Fibroblast of skin of abdomen (primary cell): ENCODE measurements at places on chromosomes 11 and 22.
A peak's percentile ranks its signal among the peaks of the same experiment; 100 is the strongest.

GRCh38 chr11:47158242-47158641 lies 18.4 kb downstream of the ARFGAP2 start:
- DNase-seq: no peak

GRCh38 chr22:30753701-30754100 lies 59.0 kb downstream of the OSBP2 start:
- DNase-seq: no peak

DNA sequence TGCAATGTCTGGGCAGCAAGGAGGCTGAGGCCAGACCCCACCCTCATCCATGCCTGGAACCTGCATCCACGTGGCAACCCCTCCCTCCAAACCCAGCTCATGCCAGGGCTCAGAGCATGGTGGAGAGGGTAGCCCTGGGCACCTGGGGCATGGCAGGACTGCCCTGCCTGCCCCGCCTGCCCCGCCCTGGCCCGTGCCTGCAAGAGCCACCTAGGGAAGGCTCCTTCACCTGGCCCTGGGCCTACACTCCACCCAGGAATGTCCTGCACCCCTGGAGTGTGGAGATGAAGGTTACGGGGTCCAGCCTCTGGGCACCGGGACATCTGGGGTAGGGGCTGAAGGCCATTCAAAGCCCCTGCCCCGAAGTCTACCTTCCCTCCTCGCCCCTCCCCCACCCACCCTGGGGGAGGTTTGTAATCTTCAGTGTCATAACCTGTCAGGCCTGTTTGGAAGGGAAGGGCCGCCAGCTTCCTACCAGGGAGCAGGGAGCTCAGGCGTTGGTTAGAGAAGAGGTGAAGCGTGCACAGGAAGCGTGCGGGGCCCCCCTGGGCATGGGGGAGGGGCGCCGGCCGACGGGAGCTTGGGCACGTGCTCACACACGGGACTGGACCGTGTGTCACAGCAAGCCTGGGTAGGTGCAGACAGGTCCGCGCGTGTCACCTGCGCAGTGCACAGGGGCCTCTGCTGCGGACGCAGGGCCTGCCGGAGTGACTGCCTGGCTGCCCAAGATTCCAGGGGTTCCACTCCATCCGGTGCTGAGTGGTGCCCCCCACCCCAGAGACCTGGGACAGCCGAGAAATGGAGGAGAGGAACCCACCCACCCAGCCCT lies 30.7 kb upstream of the TH start:
- no peak for DNase-seq

GRCh38 chr11:10625281-10625981 lies 57.0 kb upstream of the LYVE1 start:
- no peak for DNase-seq

DNA sequence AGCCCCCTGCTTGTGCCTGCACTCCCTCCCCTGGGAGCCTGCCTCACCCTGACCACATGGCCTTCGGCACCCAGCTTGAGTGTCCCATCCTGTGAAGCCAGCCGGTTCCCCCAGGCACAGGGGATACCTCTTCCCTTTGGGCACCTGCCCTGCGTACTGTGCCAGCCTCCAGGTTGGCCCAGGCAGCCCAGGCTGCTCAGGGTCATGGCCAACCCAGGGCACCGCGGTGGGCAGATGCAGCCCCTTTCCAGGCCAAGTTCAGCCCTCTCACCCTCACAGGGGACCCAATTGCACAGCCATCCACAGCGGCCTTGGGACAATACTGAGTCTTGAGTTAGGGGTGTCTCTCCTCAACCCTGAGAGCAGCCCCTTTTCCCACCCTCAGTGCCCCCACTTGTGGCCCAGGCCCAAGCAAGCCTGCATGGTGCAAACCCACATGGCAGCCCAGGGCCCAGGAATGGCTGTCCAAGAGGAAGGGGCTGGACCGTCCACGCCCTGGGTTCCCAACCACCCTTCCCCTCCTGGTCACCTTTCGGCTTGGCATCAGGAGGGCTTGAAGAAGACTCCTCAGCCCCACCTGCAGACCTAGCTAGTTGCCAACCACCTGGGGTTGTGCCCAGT lies 87.7 kb downstream of the CDKN1C start:
- no peak for DNase-seq

DNA sequence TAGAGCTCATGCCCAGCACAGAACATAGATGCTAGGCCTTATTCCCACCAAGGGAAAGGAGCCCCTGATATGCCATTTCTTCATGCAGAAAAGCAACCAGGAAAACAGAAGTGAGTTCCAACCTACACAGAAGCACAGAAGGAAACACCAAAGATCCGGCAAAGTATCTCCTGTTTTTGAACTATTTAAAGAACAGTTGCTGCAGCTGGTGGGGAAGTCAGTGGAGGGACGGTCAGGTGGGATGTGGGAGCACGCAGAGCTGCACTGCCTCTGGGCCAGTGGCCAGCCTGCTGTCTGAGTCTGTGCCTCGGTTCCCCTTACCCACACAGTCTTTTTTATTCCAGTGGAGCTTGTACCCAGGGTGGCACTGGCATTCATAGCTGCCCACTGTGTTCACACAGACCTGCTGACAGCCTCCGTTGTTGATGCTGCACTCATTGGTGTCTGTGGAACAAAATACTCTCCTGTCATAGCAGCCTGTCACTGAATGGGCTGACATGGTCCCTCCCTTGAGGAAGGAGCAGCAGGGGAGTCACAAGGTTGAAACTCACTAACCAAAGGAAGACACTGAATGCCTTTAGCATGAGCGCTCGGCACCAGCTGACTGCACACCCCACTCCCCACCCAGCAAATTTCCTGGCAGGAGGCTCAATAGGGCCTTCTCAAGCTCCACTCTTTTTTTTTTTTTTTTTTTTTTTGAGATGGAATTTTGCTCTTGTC lies 37.9 kb downstream of the SCUBE2 start:
- peak; percentile 73 for DNase-seq

GRCh38 chr11:121071846-121072450 lies 29.1 kb upstream of the TECTA start:
- no peak for DNase-seq

DNA sequence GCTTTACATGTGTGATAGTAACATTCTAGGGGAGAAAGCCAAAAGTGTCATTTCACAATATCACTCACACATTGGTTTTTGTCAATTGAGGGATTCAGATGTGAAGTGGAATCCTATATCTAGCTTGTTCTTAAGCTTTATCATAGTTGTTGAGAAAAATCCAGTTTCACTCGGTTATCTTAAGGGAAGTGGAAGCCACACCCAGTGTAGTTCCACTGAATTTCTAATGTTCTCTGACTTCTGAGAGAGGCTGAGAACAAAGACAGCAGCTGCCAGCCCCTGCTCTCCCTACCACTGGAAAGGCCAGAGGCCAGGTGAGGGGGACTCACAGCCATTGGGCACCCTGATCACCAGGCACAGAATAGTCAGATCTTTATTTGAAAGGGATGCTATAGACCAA lies 53.7 kb downstream of the THAP12 start:
- no peak for DNase-seq

- DNase-seq: no peak
Measured at GRCh38 chr11:25583596-25583995, 748.3 kb upstream of the ANO3 start.

DNA sequence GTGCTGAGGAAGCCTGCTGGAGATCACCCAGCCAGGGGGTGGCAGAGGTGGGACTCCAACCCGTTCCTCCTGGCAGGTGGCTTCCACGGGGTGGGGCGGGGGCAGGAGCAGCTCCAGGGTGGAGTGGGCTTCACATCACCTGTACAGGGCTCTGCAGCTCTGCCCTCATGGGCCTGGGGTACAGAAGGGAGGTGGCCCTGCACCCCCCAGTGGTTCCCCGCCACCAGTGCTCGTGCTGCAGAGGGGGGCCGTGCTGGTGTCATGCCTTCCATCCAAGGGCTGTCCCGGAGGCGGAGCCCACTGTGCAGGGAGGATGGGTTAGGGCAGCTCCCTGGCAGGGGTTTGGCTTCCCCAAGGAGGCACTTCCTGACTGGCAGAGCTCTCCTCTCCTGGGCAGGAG lies 76.4 kb upstream of the SHISAL1 start:
- DNase-seq: no peak

GRCh38 chr11:132114185-132114584 lies 743.8 kb downstream of the NTM start:
- no peak for DNase-seq

DNA sequence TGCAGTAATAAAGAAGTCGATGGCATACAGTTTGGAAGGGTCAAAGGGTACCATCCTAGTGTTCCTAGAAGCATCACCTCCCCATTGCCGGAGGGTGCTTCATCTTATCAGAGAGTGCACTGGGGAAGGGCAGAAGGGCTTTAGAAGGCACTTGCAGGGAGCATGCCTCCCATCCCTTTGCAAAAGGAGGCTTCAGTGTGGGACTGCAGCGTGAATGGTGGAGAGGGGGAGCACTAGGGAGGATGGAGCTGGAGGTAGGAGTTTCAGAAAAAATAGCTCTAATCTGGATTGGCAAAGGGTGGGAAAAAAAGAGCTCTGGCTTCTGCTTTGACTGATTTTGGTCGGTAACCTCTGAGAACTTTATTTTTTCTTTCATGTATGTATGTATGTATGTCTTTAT lies 5.0 kb downstream of the NTM start:
- no peak for DNase-seq

DNA sequence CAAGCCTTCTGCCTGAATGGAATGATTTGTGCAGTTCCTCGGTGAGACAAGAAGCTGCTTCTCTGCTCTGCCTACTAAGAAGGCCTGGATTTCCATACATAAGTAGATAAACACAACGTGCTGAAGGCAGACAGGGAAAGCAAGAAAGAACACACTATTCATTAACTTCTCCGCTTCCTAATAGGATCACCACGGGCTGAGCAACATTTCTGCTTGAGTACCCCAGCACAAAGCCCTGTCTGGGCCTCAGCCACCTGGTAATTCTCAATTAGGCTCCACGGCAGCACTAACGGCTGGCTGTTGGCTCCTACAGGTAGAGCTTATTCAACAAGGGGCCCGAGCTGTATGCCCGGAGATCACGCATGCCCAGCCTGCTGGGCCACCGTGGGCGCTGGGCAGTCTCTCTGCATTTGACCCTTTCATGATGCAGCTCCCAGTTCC lies 1156.6 kb downstream of the TBC1D22A start:
- DNase-seq: no peak

DNA sequence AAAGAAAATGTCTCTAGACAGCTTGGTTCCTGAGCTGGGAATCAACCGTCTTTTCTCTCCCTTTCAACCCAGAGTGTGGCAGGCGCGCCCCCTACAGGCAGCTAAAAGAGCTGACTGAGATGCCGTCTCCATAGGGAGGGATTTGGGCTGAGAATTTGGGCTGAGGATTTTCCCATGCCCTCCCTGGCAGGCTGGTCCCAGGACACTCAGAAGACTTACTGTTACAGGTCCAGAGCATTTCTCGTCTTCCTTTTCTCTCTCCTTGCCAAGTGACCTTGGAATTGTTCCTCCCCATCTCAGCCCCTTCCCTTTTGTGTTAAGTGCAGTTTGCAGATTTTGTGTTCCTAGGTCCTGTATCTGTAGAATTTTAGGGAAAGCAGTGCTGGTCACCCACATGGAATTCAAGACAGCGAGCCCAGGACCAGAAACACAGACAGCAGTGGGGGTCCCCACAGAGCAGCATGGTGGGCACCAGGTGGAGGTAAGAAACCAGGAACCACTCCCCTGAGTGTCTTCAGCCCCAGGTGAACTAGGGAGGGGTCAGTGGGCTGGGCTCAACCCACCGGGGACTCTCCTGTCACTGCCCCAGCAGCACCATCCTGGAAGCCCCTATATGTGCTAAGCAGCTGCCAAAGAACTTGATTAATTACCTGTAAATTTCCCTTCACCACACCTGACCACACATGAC lies 9.9 kb upstream of the IGLL5 start:
- DNase-seq: peak; percentile 30

DNA sequence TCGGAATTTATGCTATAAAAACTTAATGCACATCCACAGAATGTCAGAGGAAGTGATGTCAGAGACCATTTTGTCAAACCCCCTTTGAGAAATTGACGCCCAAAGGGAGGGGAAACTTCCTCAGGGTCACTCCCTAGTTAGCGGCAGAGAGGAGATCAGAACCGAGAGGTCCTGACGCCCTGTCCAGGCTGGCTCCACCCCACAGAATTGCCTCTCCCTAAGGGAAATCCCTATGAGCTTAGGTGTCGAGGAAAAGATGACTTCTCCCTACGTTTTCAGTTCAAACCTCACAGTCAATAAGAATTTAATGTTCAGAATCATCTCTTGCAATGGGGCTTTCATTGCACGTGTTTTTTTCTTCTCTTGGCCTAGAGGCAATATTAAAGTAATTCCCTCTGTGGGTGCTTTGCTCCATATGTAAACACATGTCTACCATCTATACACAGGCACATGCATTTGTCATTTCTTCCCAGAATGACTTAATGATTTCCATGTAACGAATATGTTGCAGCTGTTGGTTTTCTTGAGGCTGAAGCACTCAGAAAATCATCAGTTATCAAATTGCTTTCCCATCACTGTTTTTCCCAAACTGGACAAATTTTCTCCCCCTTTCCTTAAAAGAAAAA lies 148.7 kb upstream of the TIMP3 start:
- no peak for DNase-seq

DNA sequence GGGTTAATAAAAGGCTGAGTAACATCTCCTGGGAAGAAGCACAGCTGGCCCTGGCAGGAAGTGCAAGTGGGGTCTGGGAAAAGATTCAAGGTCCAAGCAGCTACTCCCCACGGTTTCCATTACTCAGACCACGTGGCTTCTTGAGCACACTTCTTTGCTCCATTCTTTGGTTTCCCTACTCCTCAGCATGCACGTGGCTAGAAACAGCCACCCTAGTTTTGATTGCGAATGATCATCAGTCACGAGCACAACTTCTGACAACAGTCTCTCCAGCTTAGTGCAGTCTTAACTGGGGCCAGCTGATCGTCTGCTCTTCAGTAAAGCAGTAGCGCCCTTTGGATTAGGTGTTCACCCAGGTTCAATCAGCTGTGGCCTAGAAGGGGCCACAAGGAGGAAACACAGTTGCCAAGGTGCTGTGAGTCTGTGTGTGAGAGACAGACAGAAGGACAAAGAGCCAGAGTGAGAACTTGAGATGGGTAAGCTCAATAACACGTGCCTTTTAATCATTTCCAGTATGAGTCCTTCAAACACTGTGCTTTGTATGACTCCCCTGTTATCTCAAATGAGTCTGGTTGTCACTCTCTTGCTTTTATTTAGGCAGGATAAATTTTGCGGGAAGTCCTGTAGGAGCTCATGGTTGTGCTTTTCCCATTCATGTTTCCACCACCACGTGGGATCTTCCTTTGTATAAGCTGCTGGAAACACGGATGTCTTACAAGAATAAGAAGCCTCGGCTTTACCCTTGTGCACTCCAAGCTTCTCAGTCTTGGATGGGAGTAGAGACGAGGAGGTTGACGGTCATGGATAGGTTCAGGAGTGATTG lies 901 bp upstream of the PARVA start:
- DNase-seq: peak; percentile 81

- no peak for DNase-seq
Measured at GRCh38 chr11:35277827-35278226, 138.9 kb downstream of the CD44 start.
